ELR (cell line): ENCODE measurements at places on chromosomes 1 and 21.

DNA sequence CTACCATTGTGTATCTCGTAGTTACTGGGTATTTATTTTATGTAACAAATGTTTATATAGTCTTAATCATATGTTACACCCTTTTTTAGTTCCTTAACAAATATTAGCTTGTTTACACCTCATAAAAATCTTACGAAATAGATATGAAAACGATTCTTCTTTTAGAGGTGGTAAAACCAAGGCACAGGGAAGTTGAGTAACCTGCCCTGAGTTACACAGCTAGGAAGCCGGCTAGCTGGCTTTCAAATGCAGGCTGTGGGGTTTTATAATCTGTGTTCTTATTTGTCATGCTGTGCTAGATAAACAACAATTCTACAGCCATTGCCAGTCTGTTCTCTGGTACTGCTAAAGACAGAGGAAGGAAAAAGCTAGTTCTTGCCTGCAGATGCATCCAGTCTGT is 109.6 kb downstream of the NOS1AP start:
- DNase-seq, result no peak

DNA sequence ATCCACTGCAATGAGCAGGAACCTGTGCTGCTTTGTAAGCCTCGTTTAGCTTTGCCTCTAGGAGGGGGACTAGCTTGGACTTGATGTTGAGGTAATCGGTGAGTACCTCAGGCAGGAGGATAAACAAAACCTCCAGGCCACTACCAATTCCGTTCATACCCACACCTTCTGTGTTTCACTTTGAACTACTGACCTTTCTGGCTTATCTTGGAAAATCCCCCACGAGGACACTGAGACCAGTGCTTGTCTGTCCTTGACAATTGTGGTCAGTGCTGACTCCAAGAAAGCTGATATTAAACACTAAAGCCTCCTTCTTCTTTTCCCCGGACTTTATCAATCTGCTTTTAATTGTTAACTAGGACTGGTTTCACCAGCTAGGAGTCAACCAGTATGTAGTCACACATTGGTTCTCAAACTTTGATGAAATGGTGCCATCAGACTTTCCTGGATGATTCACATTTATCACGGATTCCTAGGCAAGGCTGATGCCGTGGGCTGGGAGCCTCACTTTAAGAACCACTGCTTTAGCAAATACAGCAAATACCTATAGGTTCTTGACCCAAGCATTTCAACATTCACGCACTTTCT is 52.7 kb downstream of the TGFB2 start:
- DNase-seq, result peak; percentile 37

GRCh38 chr1:82844447-82844846 is 1043.7 kb downstream of the ADGRL2 start:
- no peak for DNase-seq

- DNase-seq, result no peak
These were observed 74.8 kb downstream of the HLCS start for GRCh38 chr21:36891692-36892091.

DNA sequence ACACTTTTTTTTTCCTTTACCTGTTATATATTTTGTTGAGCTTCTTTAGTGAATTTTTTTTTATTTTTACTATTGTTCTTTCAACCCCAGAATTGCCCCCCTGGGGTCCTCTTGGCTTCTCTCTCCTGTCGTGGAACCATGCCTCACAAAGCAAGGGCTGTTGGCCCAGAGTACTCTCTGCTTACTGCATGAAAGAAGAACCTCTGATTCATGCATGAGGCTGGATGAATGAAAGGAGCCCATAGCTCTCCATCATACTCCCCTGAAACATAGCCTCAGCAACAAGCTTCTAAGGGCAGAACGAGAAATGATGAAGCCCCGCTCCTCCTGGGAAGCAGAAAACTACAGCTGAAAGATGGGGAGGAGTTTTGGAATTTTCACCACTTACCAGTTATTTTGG is 1441.0 kb downstream of the BRINP3 start:
- DNase-seq, result peak; percentile 18

DNA sequence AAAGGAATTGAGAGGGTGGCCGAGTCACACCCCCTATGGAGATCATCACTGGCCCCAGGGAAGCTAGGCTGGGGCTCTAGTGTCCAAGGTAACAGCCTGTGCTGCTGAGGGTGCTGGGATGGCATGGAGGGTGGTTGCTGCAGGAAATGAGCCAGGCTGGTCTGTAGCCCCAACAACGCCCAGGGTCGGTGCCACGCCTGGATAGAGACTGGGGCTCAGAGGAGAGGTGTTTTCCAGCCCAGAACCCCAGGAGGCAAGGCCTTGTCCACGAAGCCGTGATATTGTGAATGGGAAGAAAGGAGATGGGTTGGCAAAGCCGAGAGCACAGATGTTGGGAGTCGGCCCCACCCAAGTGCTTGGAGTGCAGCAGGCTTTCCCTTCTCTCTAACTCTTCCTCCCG is 68.9 kb upstream of the ACTRT2 start:
- no peak for DNase-seq

DNA sequence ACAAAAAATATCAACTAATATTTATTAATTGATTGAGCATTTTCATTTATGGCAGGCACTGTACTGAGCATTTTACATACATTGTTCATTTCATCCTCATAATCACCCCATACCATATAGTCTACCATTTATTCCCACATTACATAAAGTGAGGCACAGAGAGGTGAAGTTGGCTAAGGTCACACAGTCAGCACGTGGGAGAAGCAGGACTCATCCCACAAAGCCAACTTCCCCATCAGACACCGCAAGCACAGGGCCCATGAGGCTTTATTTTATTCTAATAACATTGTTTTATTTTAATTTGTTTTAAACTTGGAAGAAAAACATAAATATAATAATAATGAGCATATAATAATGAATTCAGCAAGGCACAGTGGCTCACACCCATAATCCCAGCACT is 43.1 kb upstream of the CAPZB start:
- no peak for DNase-seq

DNA sequence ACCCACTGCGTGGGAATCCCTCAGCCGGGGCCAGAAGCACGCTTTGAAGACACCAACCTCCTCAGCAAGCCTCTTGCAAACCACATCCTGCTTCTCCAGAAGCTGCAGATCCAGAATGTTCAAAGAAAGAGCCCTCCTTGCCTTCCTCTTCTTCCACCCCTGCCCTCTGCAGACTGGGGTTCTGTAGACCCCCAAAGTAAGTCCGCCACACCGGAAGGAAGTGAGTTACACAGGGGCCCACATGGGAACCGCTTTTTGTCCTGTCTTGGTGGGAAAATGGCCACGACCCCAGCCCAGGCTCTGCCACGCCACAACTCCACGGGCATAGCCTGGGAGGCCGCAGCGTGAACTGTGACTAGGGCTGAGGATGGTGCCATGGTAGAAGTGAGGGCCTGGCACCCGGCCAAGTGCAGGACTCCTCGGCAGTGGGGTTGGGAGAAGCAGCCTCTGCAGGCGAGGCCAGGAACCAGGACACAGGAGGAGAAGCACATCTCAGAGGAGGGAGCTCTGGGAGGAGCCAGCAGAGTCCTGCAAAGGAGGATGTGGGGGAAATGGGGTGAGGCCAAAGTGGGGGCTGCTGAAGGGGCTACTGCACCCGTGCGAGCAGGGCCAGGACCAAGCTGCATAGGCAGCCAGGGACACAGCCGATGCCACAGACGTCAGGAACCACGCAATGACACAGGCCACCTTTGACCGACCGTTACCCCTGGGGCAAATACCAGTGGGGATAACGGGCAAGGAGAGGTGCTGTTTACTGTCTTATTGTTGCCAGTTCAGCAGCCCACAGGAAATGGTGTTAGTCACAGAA is 30.9 kb downstream of the PDE9A start:
- DNase-seq, result peak; percentile 34

- peak; percentile 89 for DNase-seq
These were observed 46.2 kb downstream of the DDR2 start for GRCh38 chr1:162678439-162678838.

DNA sequence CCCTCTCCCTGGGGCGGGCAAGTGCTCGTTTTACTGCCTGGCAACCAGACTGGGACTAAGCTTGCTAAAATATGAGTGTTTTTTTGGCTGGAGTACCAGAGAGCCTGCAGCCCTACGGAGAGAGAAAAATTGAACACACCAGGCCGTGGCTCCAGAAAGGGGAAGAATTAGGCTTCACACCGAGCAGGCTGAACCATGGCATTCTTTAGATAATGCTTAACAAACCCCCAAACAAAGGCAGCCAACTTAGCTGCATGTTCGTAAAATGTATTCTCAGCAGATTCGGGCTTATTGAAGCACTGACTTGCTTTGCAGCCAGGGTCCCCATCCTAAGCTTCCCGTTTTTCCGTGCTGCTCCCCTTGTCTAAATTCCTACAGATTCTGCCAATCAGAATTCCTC is 76.6 kb downstream of the LMX1A start:
- no peak for DNase-seq

- no peak for DNase-seq
These were observed 486.9 kb upstream of the NCAM2 start for GRCh38 chr21:20511216-20511880.

- no peak for DNase-seq
These were observed 52.7 kb upstream of the ADARB1 start for GRCh38 chr21:45021428-45022347.

DNA sequence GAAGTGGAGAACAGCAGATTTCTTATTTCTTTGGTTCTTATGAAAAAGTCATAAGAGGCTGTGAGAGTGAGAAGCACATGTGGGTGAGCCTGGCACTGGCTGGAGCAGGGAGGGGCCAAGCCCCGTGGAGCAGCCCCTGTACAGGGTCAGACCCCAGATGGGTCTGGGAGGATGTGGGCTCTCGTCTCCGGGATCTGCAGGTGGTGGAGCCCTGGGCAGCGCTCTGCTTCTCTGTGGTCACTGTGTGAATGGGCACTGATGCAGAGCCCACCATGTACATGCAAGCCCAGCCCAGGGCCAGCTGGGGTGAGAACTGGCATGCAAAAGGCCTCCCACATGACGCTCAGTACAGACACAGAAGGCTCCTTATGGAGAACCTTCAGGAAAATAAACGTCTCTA is 67.6 kb downstream of the SIM2 start:
- DNase-seq, result no peak

DNA sequence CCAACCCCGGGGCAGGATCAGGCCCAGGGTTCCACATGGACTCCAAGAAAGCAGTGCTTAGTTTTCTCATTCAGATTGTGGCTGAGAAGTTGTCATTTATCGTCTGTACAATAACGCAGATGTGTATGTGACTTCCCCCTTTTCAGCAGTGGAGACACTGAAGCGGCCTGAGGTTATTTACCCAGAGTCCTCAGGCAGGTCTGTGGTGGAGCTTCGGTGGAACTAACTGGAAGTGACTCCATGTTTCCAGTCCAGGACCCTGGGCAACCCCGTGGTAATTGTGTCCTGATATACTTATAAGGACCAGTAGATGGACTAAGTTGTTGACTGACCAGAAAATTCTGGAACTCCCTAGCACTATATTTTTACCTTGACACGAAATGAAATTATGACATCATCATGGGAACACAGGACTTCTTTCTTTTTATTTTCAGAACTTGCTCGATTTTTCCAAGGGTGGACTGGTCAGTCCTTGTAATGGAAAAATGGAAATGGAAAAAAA is 1.0 kb upstream of the IER5 start:
- peak; percentile 67 for DNase-seq

- DNase-seq, result no peak
These were observed 24.8 kb upstream of the ALDH4A1 start for GRCh38 chr1:18927082-18927653.

- DNase-seq, result peak; percentile 6
These were observed 27.4 kb downstream of the CACHD1 start for GRCh38 chr1:64497088-64497883.

GRCh38 chr1:21590934-21591333 is 78.2 kb downstream of the RAP1GAP start:
- no peak for DNase-seq

GRCh38 chr1:217018648-217019047 is 295.4 kb upstream of the ESRRG start:
- no peak for DNase-seq

GRCh38 chr1:55150880-55151588 is 64.1 kb downstream of the USP24 start:
- DNase-seq, result no peak

- no peak for DNase-seq
These were observed 258.5 kb downstream of the BRINP2 start for GRCh38 chr1:177429234-177429633.

DNA sequence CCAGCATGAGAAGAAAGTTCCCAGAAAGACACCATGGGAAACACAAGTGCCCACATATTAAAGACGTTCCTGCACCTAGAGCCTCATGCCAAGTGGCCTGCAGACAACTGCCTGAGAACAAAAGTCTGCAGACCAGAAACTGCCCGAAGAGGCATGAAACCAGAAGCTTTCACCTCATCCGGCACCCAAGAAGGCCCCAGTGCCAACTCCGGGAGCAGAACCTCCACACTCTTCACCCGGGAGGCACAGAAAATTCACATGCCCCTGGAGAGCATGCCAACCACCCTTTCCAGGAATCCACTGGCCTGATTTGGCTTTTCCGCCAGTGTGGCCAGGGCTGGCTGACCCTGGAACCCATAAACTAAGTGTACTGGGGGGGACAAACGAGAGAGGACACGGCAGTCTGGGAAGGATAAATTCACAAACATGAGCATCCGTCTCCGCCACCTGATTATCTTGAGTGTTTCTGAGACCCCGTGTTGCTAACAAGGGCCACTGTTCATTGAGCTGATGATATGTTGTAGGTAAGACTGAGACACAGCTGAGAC is 6.8 kb downstream of the TFF2 start:
- DNase-seq, result no peak

GRCh38 chr1:167126811-167127210 is 32.9 kb downstream of the STYXL2 start:
- DNase-seq, result no peak

DNA sequence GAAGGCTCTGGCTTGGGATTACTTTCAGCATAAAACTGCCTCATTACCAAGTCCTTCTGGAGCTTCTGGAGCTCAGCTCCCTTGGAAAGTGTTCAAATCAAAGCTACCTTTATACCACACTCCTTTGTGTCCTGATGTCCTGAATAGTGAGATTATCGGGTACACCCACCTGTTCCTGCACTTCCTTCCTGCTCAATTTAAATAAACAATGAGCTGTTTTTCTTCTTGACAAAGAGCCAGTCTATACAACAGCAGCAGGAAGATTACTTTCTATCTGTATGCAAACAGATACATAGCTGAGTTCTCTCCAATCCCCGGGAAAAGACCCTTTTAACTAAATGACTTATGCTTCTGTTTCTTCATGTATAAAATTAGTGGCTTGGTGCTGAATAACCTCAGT is 258.0 kb upstream of the FMN2 start:
- DNase-seq, result no peak

GRCh38 chr1:28370239-28371009 is 884 bp downstream of the PHACTR4 start:
- peak; percentile 62 for DNase-seq

- no peak for DNase-seq
These were observed 235.2 kb downstream of the SDCCAG8 start for GRCh38 chr1:243490748-243491686.

DNA sequence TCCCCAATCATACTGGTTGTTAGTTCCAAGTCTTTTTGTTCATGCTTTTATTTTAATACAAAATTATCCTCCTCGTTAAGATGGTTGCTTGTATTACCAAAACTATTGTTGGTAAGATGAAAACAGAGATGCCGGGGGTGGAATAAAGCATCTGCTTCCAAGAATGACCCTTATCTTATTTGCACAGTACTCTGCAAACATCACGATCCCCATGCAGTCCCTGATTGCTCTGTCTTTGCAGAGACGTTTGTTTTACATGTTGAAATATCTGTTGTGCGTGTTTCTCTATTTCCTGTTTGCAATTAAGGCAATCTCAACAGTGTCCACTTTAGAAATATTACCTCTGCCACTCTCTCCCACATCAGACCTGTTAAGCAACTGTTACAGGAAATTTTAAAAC is 141.3 kb upstream of the NCAM2 start:
- DNase-seq, result no peak

- no peak for DNase-seq
These were observed 147.2 kb downstream of the PCP4 start for GRCh38 chr21:40014394-40014793.

GRCh38 chr1:187513190-187513589 is 684.4 kb downstream of the PLA2G4A start:
- DNase-seq, result peak; percentile 5
